ENCODE measurements at places on chromosomes 13 and 19.
A peak's percentile ranks its signal among the peaks of the same experiment; 100 is the strongest.

DNA sequence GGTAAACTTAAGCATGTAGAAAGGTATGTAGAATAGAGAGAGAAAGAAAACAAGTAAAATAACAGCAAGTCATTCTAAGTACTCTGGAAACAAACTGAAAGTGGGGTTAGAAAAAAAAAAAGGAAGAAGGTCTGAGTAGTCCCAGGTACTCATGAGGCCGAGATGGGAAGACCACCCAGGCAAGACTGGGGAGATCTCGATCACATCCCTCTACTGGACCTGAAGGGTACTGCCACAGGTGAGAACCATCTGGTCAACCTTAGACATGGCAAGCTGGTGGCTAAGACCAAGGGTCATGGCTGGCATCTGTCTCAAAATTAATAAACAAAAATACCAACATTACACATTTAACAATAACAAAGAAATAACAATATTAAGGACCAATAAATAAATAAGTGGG lies 36.3 kb upstream of the ZNF724 start:
- DNase-seq, result no peak

DNA sequence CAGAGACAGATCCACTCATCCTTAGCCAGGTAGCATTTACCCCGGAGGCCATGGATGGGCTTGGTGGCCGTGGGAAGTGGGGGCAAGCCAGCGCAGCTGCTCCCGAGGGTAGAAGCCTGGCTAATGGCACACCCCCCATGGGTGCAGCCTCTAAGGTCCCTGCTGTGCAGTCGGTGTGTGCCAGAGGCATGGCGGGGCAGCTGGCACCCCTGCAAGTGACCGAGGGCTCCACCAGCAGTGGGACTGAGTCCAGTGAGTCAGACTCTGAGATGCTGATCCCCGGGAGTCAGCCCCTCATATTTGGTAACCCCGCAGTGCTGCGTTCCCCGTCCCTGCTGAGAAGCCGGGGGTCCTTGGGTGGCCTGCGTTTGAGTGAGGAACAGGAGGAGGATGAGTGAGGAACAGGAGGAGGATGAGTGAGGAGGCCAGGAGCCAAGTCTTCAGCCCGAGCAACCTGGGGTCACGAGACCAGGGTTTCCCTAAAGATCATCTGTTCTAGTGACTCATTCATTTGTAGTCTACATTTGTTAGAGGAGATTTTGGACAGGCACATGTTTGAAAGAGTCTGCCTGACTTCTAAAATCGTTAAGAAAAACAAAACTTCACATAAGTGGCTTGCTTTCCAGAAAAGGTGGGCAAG lies 180.7 kb downstream of the STK24 start:
- no peak for DNase-seq

GRCh38 chr19:19366434-19367396 lies 38.8 kb upstream of the GATAD2A start:
- peak; percentile 80 for DNase-seq

DNA sequence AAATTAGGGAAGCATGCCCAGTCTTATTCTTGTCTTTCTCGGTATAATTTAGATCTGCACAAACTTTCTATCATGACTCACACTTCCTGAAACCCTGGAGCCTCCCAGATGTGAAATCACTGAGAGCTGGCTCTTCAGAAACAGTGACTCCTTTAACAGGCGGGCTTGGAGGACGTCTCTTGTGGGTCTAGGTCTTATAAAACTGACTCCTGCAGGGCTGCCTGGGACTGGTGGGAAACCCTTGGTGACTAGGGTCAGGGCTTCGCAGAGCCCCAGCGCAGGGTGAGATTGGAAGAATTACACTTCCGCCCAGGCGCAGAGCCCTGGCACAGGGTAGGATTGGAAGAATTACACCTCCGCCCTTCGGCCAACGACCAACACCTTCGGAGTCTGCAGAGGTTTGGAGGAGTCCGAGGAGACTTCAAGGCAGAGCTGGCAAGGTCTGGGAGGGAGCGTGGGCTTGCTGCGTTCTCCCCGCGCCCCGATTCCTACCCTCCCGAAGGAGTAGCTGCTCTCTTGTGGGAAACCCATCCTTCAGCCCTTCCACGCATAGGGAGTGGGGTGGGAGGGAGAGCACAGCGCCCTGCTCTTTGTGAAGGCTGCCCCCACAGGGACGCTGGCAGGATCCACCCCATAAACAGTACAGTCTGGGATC lies 43.4 kb upstream of the MAP3K10 start:
- DNase-seq, result peak; percentile 27

- peak; percentile 49 for DNase-seq
Measured at GRCh38 chr19:51136851-51137551, 5.1 kb upstream of the SIGLEC7 start.

GRCh38 chr13:66218583-66218982 lies 1011.6 kb downstream of the PCDH9 start:
- DNase-seq, result no peak

DNA sequence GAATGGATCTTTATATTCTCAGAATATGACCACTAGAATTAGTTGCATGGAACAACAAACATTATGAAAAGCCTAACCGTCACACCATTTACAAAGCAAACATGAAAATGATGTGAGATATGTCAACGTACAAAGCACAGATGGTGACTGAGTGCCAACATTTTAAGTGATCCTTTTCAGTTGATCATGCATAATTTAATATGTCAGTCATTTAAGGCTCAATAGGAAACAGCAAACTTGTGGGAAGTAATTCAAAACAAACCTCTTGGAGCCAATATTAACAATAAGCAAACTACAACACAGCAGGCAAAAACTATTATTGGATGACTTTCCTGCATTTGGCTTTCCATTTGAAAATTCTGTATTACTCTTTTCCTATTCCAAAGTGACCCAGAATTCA lies 277.6 kb downstream of the SLITRK6 start:
- DNase-seq, result no peak

DNA sequence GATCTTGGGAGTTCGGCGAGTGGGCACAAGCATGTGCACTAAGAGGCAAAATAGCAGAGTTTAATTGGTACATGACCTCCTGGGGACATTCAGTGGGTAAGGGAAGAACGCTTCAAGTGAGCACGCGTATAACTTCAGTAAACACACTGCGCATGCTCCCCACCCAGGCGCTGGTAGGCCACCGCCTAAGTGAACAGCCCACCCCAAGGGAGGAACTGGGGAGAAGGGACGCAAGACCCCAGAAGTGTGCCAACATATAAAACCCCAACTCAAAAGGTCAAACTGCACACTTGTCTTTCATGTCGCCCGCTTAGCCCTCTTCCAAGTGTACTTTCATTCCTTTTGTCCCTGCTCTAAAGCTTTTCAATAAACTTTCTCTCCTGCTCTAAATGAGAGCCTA lies 10.5 kb upstream of the NTN5 start:
- no peak for DNase-seq

DNA sequence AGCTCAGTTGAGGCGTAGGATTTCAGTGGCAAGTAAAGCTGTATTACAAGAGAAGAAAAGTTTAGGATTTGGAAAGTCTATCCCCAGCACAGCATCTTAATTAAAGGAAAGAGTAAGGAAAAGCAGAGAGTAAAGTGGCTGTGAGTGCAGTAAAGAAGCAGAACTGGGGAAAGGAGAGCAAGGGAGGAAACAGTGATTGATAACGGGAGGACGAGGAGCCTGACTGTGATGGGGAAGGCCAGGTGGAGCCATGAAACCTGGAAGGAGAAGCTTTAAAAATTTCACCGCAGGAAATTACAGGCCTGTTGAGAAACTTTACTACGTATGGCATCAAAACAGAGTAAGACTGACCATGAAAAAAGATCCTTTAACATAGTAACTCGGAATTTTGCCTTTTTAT lies 175.6 kb downstream of the SHISA2 start:
- no peak for DNase-seq

DNA sequence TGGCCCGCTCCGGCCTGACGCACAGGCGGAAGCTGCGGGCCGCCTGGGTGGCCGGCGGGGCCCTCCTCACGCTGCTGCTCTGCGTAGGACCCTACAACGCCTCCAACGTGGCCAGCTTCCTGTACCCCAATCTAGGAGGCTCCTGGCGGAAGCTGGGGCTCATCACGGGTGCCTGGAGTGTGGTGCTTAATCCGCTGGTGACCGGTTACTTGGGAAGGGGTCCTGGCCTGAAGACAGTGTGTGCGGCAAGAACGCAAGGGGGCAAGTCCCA lies 4.4 kb downstream of the FFAR1 start:
- no peak for DNase-seq

DNA sequence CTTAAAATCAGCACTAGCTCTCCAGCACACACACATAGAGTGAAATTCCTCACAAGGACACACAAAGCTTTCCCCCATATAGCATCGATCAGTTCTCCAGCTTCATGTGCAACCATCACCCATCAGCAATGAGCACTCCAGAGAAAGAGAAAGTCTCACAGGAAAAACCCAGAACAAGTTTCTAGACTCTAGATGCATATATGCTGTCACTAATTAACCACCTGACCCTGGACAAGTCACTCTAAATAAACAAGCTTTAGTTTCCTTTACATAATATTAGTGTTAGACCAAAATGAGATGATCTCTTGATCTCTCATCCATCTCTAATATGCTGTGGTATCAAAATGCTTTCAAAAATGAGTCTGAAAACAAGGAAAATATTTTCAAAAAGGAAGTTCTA lies 81.2 kb downstream of the TBC1D4 start:
- no peak for DNase-seq

DNA sequence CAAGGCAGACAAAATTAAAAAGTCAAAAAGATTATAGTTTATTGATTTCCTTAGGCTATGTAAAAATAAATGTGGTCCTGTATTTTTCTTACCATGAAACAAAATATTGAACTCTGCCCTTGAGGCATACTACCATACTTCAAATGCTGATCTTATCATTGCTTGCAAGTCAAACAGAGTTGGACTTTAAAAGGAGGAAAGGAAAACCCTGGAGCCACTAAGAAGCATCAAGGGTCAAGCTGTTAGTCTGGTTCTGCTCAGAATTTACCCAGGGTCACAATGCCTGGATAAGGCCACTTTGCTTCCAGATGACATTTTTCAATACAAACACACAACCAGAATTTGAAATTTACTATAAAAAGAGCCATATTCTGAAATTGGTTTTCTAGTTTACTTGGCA lies 2.2 kb upstream of the FREM2 start:
- no peak for DNase-seq

DNA sequence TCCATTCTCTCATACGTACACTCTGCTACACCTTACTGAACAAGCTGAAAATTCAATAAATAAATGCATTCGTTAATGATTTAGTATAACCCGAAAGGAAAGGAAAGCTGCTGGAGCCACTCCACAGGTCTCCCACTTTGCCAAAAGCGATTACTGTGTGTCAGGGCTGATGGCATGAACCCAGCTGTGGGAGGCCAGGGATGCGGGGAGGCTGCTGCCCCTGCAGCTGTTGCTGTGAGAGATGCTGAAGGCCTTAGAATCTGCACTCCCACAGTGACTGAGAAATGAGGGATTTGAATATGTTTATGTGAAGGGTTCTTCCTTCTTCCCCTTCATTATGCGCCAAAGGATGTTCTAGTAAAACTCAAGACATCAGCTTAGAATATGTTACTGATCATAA lies 58.7 kb upstream of the NBEA start:
- DNase-seq, result no peak

DNA sequence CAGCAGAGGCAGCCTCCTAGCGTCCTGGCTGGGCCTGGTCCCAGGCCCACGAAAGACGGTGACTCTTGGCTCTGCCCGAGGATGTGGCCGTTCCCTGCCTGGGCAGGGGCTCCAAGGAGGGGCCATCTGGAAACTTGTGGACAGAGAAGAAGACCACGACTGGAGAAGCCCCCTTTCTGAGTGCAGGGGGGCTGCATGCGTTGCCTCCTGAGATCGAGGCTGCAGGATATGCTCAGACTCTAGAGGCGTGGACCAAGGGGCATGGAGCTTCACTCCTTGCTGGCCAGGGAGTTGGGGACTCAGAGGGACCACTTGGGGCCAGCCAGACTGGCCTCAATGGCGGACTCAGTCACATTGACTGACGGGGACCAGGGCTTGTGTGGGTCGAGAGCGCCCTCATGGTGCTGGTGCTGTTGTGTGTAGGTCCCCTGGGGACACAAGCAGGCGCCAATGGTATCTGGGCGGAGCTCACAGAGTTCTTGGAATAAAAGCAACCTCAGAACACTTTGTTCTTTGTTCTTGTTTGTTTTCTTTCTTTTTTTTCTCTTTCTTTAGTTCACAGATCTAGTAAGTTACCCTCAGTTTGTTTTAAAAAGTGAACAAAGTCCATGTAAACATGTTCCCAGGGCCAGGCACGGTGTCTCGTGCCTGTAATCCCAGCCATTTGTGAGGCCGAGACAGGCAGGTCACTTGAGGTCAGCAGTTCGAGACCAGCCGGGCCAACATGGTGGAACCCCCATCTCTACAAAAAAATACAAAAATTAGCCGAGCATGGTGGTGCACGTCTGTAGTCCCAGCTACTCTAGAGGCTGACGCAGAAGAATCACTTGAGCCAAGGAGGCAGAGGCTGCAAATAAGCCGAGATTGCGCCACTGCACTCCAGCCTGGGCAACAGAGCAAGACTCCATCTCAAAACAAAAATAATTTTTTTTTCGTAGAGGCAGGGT lies 10.2 kb downstream of the ANGPTL4 start:
- DNase-seq, result no peak

- DNase-seq, result peak; percentile 77
Measured at GRCh38 chr19:41934849-41935374, 6.7 kb upstream of the ERFL start.

GRCh38 chr19:13120031-13120430 lies 2.0 kb downstream of the NACC1 start:
- DNase-seq, result no peak

- no peak for DNase-seq
Measured at GRCh38 chr13:104286566-104287290, 1220.5 kb upstream of the SLC10A2 start.

DNA sequence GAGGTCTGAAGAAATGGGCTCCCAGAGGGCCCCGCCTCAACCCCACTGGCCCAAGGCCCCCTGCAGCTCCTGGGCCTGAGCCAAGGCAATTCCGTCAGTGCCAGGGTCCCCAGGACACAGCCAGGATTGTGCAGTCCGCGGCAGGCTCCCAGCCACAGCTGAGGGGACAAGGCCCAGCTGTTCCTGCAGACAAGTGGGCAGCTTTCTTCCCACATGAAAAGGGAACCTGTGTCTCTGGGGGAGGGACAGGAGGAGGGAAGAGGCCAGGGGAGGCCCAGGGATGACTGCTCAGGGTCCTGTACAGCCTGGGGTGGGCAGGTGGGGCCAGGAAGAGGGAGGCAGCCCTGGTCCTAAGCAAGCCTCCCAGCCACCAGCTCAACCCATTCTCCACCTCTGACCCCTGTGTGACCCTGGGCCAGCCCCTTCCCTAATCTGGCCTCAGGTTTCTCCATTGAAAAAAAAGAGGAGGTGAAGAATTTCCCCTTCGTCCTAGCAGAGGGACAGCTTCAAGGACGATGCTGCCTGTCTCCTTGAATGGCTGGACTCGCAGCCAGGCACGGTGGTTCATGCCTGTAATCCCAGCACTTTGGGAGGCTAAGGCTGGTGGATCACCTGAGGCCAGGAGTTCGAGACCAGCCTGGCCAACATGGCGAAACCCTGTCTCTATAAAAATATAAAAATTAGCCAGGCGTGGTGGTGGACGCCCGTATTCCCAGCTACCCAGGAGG lies 20.5 kb upstream of the VSTM2B start:
- no peak for DNase-seq

Data from activated naive CD4-positive, alpha-beta T cell treated with anti-CD3 and anti-CD28 coated beads, Interleukin-2, amount 50 U/mL, for 72 hours (primary cell).